ENCODE measurements at places on chromosomes 13 and 19. TPM values are rescaled to one million over a fixed set of nuclear protein-coding genes. Genes with fewer than 3 reads are reported as not detected.

The LRFN3 gene
- 2.6 TPM for total RNA-seq

The LYPD4 gene
- not detected for total RNA-seq

The ZNF610 gene
- total RNA-seq, result 4.7 TPM

DNA sequence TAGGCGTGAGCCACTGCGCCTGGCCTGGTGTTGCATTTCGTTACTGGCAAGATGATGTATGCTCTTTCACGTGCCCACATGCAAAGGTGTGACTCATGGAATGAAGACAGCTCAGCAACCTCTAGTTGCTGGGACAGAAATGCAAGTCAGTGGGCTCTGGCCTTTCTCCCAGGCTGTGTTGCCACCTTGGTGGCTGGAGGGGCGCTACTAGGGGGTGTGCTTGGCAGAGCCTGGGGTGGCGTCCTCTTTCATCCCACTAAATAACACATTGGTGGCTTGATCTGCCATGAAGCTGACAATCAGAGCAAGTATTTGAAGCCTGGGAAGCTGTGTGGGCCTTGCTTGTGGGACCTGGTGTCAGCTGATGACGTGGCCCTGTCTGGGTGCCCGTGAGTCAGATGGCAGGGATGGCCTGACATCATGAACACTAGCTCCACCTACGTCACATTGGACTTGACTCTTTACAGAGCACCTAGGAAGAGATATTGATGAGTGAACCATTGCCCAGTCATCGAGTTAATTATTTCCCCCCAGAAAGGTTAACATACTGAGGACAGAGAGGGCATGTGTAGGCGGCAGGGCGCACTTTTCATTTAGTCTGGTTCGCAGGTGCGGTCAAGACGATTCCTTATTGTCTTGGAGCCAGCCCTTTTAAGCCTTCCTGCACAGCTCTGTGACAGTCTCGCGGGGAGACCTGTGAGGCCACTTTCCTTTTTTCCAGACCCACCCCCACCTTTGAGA is 154.2 kb downstream of the TM9SF2 start:
- no peak for DNase-seq

The CCDC61 gene
- 7.3 TPM for total RNA-seq

GRCh38 chr13:93529961-93530360 is 303.4 kb downstream of the GPC6 start:
- DNase-seq, result no peak

GRCh38 chr19:10864538-10864899 is 6.8 kb upstream of the CARM1 start:
- DNase-seq, result no peak

DNA sequence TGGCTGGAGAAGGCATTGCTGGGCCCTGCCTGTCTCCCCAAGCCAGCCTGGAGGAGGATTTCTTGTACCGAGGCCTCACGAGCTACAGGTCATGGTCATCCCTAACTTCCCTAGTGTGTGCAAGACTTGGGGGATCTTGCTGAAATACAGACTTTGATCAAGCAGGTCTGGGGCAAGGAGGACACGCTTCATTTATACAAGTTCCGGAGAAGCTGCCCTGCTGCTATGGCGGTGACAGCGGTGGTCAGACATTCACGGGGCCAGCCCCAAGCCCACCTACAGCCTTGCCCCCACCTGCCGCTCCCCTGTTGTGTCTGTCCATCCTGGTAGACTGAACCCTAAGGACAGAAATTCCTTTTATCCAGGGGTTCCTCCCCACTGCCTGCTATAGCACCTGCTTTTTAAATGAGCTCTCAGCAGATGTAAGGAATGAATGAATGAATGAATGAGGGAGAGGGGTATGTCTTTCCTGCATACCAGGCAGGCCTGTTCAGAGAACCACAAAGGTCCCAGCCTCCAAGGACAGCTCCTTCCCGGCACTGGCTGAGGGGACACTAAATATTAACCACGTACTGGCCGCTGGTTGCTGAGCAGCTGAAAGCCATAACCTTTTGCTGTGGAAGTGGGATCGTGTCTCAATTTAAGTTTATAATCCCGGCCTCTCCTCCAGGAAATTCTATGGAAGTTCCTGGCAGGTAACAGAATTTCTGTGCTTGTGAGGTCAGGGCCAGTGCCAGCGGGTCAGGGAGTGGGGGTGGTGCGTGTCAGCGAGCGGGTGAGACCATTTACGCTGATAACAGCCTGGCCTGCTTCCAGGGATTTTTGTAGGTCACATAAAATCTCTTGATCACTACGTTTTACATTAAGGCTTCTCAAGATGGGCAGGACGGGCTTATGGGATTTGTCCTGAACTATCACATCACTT is 27.1 kb downstream of the TSSK6 start:
- DNase-seq, result no peak

- no peak for DNase-seq
Observed at GRCh38 chr13:39559847-39560246, 43.1 kb downstream of the LHFPL6 start.

GRCh38 chr19:4830768-4831265 is 695 bp downstream of the TICAM1 start:
- no peak for DNase-seq

The ZNF20 gene
- 2.7 TPM for total RNA-seq

GRCh38 chr13:36431204-36432105 is 840 bp upstream of the CCNA1 start:
- no peak for DNase-seq

The CYP4F2 gene
- total RNA-seq, result not detected
